Activated CD4-positive, alpha-beta memory T cell treated with anti-CD3 and anti-CD28 coated beads for 36 hours (primary cell): ENCODE measurements at places on chromosomes 4 and X. TPM values are rescaled to one million over a fixed set of nuclear protein-coding genes. Genes with fewer than 3 reads are reported as not detected.

- no peak for DNase-seq
Observed at GRCh38 chrX:154114652-154115051, 17.1 kb upstream of the MECP2 start.

Gene NR3C2
- total RNA-seq = 4.2 TPM

Gene MID1IP1
- 84.8 TPM for total RNA-seq

DNA sequence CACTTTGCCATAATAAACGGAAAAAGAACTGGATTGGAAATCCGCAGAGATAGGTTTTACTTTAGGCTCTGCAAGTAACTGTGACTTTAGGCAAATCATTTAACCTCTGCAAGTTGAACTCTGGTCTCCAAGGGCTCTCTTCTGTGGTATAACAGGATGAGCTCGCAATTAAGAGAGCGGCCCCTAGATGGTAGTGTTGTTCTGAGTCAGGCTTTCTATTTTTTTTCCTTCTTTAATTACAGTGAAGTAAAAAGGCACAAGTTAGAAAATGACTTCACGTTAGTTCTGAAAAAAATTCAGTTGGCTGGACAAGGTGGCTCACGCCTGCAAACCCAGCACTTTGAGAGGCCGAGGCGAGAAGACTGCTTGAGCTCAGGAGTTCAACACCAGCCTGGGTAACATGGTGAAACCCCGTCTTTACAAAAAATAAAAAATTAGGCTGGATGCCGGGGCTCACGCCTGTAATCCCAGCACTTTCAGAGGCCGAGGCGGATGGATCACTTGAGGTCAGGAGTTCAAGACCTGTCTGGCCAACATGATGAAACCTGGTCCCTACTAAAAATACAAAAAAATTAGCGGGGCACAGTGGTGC is 18.0 kb downstream of the RPS3A start:
- DNase-seq = peak; percentile 73
